Suppressor macrophage treated with lipopolysaccharide for 1 hour (primary cell): ENCODE measurements at places on chromosomes 3 and 15.

DNA sequence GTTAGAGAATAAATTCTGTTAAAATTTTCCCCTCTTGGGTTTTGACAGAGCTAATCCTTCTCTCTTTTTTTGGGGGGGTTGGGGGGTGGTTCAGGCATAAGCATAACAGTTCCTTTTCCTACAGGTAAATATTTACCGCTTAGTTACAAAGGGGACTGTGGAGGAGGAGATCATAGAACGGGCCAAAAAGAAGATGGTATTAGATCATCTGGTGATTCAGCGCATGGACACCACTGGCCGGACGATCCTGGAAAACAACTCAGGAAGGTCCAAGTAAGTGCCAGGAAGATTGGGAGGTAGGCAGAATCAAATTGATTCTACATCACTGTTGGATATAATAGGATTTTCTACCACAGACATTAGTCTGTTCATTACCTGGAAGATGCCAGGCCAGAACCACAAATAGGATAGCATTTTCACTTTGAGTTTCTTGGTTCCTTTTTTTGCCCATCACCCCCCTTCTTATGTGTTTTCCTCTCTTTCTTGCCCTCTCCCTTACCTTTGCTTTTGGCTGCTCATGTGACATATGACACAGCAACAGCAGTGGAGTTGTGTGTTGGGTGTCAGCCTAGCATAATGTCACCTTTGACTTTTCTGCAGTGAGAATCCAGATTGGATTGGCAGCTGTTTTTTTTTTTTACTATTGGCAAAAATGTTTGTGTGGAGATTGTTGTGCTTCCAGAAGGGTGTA is 79.0 kb downstream of the CHD2 start:
- DNase-seq: no peak

GRCh38 chr15:49815526-49815925 is 194.7 kb downstream of the DTWD1 start:
- DNase-seq: no peak

GRCh38 chr3:194986208-194987043 is 284.5 kb downstream of the XXYLT1 start:
- peak; percentile 15 for DNase-seq

- DNase-seq: peak; percentile 22
Observed at GRCh38 chr3:187082758-187083375, 56.4 kb downstream of the RPL39L start.

DNA sequence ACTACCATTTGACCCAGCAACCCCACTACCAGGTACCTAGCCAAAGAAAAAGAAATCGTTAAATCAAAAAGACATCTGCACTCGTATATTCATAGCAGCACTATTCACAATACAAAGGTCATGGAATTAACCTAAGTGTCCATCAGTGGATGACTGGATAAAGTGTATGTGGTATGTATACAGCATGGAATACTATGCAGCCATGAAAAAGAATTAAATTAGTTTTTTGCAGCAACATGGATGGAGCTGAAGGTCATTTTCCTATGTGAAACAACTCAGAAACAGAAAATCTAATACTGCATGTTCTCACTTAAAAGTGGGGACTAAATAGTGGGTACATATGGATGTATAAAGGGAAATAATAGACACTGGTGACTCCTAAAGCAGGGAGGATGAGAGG is 175.2 kb downstream of the ZIC4 start:
- no peak for DNase-seq

GRCh38 chr15:78035861-78036476 is 41.5 kb downstream of the TBC1D2B start:
- no peak for DNase-seq

DNA sequence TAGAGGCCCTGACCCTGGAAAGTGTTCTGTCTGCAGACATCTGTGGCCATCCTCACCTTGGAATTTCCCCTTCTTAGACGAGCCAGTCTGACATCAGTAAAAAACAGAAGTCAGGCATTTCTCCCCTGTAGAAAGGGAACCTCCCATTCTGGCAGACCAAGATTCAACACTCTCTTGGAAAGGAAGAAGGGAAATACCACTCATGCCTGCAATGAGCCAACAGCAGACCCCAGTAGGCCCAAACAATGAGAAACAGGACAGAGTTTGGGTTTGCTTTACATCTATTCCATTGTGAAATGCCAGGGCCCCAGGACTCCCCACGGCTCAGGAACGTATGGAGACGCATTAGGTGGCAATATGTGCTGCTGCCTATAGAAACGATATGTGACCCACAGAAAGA is 264.0 kb upstream of the NSMCE3 start:
- no peak for DNase-seq
